ENCODE measurements at places on chromosomes 1 and 21.

GRCh38 chr1:21262293-21263051 is 27.8 kb downstream of the ECE1 start:
- no peak for DNase-seq

GRCh38 chr1:161921990-161922389 is 101.7 kb downstream of the OLFML2B start:
- no peak for DNase-seq

- no peak for DNase-seq
Measured at GRCh38 chr1:183877053-183877720, 72.3 kb downstream of the RGL1 start.

GRCh38 chr21:23026878-23027277 is 2028.7 kb downstream of the NCAM2 start:
- no peak for DNase-seq

DNA sequence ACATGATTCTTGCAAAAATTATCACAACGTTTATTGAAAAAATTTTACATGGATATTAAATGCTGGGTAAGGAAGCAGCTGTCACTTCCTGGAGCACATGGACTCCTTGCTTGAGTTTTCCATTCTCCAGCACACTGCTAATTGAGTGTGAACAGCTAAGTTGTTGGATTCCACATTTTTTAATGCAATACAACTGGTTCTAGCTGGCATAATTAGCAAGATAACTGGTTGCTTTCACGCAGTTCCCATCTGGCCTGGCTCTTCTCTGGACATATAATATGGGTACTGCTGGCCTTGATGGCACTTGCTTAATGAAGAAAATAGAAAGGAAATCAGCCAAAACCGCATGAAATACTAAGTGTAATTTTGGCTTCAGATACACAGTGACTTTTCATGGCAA is 26.6 kb downstream of the RGS21 start:
- no peak for DNase-seq

DNA sequence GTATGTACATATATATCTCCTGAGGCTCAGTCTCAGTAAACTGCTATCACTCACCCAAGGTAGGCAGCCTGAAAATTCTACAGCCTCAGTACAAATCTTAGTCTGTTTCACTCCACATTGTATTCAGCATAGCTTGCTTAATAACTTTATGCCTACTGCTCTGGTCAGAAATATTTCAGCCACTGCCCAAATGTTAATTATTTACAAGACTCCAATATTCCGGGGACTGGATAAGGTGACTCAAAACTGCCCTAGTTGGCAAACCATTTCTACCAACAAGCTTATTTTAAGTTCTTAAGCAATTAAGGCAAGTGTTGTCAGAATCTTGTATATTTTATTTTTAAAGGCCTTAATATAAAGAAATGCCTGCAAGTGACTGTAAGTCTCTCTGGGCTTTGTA is 114.8 kb downstream of the LRRIQ3 start:
- DNase-seq: no peak
